Vagina (tissue), 2 donors: ENCODE measurements at places on chromosomes 7 and 10.
A peak's percentile ranks its signal among the peaks of the same experiment; 100 is the strongest.

GRCh38 chr10:130766071-130766470, 545.5 kb downstream of the TCERG1L start:
- DNase-seq, result no peak

DNA sequence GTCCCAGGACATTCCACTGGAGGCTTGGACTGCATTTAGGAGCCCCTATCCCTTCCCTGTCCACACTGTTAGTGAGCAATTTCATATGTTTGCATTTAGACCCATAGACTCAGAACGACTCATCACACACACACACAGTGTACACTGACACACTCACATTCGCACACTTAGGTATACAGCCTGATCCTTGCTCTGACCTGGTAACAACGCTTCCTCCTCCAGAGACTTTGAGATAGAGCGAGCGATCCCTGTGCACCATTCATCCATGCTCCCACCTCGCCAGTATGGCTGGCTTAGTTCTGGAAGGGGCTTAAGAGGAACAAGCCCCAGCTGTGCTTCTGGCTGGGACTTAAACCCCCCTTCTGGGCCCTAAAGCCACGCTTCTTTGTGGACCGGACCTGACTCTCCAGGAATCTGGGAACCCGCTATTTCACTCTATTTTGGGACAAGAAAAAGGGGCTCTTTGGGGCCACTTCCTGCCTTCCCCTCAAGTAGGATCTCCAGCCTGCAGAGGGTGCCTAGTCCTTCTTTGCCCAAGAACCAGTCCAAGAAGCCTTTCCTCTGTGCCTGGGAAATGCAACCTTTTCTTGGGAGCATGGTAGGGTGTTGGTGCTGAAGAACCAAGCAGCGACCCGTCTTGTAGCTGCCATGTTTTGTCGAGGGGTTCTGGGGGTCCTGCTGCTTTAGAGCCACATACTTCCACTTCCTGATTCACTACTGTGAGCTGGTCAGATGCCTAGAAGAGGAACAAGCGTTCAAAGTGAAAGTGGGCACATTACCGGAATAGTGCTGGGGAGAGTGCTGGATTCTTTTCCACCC, 1.1 kb upstream of the HOXA13 start:
- peak; percentile 93 for DNase-seq

DNA sequence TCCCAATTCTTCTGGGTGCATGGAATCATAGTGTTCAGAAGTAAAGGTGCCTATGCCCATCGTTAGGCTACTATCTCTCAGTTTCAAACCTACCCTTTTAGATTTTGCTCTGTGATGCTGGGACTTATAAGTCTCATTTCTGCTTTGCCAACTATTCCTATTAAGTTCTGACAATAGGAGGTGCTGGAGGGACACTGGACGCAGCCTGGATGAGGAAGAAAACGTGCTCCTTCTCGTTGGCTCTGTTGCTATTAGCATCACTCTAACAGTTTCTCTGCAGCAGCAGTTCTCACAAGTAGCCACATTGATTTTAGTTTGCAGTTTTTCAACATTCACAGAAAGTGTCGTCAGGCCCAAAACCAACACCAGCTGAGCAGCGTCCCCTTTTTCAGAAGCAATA, 72.4 kb downstream of the ABCC2 start:
- DNase-seq, result no peak

DNA sequence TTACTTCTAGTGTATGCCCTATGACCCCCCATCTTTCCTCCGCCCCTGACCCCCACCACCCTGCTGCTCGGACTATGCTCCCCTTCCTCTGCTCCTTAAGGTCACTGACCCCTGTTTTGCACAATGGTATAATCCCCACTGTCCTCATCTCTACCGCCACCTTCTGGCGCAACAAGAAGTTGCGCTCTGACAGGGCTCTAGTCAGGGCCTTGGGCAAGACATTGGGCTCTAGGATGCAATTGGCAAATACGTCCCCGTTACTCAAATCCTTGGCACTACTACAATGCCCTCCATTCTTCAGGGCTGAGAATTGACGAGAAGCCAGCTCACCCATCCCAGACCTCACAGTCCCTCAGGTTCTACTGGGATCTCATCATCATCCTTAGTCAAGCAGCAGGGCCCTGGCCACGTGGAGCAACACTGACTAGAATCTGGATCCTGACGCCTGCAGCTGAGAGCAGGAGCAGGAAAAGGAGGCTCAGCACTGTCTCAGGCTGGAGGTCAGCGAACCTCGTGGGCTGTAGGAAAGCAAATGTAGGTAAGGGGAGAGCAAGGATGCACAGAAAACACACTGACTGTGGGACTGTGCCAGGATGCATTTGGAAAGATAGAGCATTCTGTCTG, 10.6 kb downstream of the LRIT2 start:
- DNase-seq, result no peak

- no peak for DNase-seq
Measured at GRCh38 chr10:70417568-70417967, 13.6 kb downstream of the EIF4EBP2 start.

GRCh38 chr7:50147951-50148808, 55.1 kb upstream of the ZPBP start:
- DNase-seq, result no peak

DNA sequence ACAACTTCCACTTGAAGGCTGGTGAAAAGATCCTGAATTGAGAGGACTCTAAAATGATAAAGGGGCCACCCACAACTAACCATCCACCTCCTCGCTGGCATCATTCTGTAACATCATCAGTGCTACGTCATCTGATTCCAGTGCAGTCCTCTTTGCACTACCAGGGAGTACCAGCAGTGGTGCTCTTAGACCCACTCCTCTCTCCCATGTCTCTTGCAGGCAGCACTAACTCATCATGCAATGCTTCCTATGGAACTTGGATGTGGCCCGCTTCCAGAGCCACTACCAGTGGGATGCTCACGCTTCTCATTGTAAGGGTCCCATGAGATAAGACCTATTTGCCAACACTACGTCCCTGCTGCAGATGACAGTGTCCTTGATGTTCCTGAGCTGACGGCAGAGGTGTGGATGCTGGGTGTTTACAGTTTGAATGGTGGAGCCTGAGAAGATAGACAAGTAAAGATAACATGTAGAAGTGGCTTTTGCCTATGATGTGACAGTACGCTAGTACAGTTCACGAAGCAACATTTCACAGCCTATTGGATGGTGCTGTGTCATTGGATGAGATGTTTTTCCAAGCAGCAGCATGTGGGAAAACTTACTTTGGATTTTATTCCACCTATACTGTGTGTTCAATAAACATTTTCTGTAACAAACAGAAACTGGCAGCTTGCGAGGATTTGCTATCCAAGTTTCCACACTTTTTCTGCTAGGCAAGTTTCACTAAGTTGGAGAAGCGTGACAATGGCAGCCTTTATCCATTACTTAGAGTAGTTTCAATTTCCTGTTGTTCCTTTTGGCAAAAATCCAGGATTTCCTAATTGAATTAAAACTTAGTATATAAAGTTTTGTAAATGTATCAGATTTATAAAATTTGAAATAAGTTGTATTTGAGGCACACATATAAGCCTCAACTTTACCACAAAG, 35.8 kb upstream of the COBL start:
- DNase-seq, result no peak

DNA sequence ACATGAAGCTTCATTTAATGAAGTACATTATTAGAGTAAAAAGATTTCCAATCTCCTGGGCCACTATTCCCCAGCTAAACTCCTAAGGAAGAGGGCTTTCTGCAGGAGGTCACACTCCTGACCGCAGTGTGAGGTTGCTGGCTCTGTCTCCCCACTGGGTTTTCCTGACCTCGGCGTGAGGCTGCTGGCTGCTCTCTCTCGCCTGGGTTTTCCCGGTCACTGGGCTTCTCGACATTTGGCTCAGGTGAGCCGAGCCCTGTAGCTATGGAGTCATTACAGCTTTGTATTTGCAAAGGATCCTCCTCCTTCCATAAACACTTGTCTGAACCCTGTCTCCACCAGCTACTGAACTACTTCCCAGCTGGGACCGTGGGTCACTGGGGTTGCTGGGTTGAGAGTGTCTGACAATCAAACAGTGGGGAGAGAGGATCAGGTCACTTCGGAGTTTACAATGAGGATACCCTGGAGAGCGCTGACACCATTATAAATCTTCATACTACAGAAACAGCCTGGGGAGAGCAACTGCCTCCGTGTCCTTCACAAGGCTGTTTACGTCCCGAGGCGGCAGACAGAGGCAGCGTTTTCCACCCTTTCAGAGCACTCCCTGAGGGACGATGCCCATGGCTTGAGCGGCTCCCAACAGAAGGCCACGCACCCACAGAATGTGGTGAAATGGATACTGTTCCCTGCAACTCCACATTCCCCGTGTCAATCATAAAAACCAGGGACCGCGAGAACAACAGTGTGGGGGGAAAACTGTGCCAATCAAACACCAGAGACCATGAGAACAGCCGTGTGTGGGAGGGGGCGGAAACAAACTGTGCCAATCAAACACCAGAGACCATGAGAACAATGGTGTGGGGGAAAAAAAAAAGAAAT, 226.2 kb downstream of the ZMYND11 start:
- no peak for DNase-seq

DNA sequence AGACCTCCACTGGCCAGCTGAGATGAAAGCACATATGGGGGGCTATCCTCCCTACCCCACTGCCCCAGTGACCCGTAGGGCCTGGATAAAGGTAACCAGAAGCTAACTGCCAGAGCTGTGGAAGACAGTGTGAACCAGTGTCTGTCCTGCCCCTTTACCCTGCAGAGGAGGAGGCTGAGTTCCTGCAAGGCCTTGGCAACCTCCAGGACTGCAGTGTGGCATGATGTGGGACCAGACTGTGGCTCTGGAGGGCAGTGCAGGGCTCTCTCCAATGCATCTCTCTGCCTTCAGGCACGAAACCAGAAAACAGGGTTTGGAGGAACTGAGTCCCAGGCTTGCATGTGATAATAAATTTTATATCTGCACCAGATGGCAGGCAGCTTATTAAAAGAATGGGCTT, 93.1 kb downstream of the EPC1 start:
- DNase-seq, result no peak

DNA sequence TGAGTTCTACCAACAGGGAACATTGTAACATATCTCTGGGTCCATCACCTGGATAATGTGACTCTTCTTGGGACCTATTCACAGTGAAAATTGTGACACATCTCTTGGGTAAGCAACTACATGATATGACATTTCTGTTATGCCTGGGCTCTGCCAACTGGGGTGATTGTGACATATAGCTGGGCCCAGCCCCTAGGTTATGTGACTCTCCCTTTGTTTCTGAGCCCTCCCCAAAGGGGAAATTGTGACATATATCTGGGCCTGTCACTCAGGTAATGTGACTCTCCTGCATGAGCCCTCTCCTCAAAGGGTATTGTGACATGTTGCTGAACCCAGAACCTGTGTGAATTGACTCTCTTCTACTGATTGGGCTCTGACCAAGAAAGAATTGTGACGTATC, 22.4 kb upstream of the ZNF107 start:
- no peak for DNase-seq

- no peak for DNase-seq
Measured at GRCh38 chr10:99457813-99458212, 27.4 kb upstream of the GOT1 start.

DNA sequence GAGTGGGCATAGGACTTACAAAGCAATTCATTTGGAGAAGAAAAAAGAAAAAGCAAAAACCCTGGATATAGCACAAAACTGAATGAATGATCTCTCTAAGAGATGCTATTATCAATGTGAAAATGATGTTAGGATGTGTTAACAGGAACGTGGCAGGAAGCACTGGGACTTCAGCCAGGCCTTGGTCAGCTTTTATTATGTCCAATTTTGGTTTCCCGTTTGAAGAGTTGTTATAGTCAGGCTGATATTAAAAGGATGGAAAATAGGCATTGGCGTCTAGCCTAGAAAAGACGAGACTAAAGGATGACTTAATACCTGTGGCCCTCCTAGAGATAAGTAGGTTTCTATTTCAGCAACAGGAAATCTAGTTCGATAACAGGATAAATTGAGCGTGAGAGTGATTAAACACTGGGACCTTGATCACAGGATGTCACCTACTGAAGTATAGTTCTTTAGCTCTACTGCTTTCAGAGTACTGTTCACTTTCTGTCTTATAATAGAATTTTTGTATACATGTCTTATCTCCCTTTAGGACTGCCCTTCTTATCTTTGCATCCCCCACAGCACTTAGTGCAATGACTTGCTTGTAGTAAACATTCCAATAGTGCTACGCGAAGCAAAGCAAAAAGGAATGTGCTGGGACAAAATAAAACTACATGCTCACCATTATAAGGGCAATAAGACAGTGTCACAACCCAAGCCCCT, 99.8 kb upstream of the AGBL3 start:
- DNase-seq, result no peak

DNA sequence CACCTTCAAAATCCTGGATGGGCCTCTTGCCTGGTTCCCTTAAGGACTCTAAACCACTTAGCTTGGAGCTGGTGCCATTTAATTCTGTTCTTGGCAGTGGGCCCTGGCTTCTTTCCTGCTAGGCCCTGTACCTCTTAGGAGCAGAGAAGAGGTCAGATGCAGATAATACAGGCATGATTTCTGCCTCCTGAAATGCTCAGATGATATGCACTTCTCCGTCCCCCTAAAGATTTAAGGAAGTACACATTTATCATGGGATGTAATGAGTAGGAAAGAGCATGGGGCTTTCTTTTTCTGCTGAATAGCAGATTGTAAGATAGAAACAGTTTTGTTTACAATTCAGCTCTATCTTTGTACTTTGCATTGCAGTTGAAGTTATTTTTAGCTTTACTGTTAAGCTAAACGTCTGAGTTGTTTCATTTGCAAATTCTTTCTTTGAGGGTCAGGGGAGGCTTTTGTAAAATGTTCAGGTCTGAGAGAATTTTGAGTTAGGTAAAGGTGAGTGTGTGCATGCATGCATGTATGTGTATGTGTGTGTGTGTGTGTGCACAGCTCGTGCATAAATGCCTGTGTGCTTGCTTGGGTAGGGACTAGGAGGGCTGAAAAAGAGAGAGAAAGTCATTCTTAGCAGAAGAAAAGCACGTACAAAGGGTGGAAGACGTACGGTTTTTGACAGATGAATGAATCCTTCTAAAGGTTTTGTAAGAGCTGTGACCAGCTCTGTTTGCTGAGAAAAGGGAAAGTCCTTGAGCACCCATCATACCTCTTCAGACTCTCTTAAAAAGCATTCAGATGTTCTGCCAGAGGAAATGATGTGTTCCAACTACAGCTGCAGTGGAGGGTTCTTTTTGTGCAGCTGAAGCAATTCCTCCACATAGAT, 364.2 kb downstream of the AUTS2 start:
- DNase-seq, result no peak

GRCh38 chr7:154990964-154991540, 11.9 kb downstream of the PAXIP1 start:
- DNase-seq, result no peak

DNA sequence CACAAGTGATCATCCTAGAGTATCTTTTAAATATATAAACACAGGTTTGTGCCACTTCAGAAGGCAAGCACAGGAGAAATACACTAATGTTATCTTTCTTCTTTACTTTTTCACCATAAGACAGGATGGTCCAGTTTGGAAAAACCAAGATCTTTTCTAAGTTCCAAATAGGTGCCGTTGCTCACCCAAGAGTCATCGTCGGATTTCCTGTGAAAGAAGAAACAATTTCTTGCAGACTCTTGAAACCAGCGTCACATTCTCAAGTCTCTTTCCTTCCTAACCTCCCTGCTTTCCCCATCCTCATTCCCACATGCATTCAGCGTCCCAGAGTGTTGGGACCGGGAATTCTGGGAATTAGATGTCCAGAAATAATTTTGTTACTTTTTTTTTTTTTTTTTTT, 42.8 kb upstream of the GSDME start:
- DNase-seq, result no peak
